NCI-H2171 treated with DMSO at 0.1 percent for 48 hours (cell line): ENCODE measurements at places on chromosomes 4 and X.

DNA sequence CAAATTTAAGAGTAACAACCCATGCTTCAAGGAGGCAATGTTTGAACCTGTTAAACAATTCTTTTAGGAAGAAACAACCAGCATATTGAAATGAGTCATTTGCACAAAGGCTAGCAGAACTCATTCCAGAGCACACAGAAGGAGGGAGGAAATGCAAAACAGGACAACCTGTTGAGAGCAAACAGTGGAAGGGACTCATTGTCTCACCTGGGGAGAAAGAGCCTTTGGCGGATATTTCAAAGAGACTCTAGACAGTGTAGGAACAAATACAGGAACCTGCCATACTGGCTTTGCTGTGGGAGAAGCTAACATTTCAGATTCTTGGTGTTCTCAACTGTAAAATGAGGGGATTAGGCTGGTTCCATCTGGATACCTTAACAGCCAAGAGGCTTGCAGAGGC is 14.8 kb upstream of the RASGEF1B start:
- DNase-seq: no peak

DNA sequence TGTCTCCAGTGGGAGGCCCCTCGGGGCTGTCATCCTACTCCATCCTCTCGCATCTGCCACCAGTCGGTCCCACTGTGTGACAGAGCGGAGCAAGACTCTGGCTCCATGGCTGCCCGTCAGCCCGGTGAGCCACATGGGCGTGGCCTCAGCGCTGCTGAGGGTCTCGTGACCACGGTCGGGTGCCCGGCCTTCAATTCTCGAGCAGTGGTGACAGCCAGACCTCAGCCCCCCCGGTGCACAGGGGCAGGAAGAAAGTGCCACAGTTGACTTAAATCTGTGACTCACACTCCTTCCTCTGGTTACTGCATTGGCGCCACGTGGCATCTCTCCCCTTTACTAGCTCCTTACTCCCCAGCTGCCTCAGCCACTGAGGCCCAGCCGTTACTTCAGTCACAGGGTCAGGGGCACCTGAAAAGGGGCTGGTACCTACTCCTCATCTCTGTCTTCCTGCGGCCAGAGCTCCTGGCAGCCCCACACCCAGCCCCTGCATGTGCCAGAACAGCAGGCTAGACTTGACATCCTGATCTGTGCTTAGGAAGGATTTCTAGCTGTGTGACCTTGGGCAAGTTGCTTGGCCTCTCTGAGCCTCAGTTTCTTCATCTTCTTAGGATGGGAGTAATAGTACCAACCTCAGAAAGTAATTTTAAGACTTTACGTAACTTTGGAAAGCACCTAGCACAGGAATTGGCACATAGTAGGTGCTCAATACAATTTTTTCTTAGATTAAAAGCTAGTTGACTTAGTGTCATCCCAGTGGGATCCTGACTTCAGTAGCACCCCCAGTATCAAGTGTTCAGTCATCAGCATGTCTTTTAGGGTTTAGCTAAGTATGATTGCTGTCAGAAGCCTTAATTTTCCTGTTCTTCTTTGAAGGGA is 66.1 kb downstream of the TNIP2 start:
- DNase-seq: no peak

GRCh38 chr4:16078195-16078760 is 5.5 kb downstream of the PROM1 start:
- DNase-seq: no peak

DNA sequence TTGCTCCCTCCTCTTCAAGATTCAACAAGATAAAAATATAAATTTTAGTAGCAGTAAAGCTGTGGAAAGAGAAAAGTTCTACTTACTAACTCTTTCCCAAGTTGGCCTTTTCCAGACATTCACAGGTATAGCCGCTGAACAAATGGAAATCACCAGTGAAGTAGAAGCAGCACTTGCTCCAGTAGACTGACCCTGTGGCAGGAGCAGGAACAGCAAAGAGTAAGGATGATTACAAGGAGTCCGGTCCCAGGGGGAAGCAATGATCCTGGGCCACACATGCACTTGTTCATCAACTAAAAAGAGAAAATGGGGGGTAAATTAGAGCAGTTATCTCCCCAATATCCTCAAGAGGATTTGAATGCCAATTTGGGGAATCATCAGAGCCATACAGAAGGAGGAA is 184.9 kb downstream of the NAF1 start:
- no peak for DNase-seq

- no peak for DNase-seq
These were observed 46.4 kb downstream of the NR3C2 start for GRCh38 chr4:148395771-148396170.

DNA sequence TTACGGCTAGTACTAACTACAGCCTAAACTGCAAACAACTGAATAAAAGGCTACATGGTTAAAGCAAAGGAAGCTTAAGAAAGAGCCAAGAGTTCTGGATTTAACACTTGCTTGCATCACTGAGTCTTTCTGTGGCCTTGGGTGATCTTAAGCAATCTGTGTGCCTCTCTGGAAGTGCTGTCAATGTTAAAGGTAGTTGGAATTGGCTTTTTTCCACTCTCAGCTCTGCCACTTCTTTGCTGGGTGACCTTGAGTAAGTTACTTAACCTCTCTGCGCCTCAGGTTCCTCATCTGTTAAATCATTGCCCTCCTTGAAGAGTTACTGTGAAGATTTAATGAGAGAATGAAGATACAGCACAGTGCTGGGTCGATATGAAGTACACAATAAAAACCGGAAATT is 15.7 kb downstream of the SLC2A9 start:
- no peak for DNase-seq

GRCh38 chr4:152565333-152565732 is 29.4 kb upstream of the FBXW7 start:
- no peak for DNase-seq

DNA sequence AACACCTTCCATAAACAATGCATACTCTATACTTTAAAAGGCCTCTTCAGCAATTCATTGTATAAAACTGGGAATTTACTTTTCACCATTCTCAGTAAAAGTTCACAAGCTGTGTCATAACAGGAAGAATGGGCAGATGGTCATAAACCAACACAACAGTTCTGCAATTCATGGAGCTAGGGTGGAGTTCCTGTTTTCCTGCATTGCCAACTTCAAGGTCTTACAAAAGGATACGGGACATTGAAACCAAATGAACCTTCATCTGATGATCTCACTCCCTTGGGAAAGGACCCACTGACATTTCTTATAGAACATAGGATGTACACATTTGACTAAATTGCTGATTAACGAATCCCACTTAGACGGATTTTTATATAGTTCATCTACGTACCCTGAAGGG is 4.1 kb downstream of the KDR start:
- DNase-seq: no peak

DNA sequence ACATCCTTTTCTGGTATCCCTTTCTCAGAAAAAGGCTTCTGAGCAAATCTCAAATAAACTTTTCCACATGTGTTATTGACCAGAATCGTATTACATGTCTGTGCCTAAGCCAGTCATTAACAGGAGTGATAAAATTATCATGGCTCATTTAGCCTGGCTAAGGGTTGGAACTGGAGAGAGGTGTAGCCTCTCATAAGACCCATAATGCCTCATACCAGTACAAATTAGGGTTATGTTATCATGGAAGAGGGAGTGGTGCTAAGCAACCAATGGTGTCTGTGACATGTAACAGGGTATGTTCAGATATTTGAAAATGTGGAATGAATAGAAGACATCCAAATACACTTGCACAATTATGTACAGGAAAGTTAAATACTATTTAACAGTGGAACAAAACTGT is 99.6 kb upstream of the CCDC160 start:
- peak; percentile 20 for DNase-seq

- no peak for DNase-seq
These were observed 113.3 kb upstream of the ATP6AP2 start for GRCh38 chrX:40467454-40467853.

DNA sequence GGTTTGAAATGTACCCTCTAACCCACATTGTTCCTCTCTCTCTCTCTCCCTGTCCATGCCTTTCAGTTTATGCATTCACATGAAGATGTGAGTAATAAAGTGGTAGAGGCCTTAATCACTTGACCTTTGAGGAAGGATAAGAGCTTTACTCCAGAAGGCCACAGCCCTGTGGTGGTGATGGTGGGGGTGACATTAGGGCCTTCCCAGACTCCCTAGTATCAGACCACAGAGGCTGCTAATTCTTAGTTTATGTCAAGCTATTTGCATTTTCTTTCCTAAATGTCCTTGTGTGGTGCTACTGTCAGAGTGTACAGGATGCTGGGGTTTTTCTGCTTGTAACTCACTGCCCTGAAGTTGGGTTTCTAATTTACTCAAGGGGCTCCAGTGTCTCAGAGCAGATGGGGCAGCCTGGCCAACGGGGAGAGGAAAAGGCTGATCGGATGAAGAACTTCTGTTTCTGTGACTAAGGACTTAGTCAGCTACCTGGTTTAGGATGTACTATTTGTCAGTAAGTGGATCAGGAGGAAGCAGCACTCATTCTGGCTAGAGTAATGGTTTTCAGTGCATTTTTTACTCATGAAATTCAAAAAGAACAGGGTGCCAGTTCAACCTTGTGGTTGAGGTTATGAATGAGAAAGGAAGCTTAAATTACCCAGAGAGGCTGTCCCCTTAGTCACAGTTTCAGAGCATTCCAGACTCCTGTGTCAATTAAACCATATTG is 509.6 kb upstream of the DIPK2B start:
- DNase-seq: no peak

- DNase-seq: no peak
These were observed 35.9 kb downstream of the HPGDS start for GRCh38 chr4:94306713-94307112.

GRCh38 chr4:115418635-115419396 is 305.4 kb upstream of the NDST4 start:
- no peak for DNase-seq

DNA sequence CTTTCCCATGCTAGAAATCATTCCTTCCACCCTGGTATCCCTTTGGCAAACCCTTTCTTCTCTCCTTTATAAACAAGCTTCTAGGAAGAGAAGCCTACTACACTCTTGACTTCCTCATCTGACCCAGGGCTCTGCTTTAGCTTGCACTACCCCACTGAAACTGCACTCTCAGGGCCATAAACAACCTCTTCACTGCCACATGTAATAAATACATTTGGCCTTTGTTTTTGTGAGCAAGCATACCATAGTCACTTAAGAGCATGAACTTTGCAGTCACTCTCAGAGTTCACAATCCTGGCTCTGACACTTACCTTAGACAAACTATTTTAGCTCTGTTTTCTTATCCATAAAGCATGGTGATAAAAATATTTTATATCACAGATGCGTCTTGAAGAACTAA is 50.7 kb upstream of the USP38 start:
- DNase-seq: no peak

- no peak for DNase-seq
These were observed 373.6 kb downstream of the FBXW7 start for GRCh38 chr4:152162331-152162697.

DNA sequence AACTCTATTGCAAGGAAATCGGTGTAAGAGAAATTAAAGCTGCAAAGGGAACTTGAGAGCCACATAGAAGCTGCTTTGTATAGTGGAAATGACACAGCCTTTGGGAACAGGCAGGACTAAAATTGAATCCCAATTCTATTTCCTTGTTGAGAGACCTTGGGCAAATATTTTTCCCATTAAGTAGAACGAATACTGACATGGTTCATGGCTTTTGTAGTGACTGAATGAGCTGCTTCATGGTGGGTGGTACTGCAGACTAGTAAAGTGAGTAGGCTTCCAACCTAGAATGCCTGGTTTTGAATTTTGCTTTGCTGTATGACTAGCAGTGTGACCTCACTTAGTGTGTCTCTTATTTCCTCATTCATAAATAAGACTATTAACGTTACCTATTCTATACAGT is 182.2 kb upstream of the KCNIP4 start:
- DNase-seq: no peak

DNA sequence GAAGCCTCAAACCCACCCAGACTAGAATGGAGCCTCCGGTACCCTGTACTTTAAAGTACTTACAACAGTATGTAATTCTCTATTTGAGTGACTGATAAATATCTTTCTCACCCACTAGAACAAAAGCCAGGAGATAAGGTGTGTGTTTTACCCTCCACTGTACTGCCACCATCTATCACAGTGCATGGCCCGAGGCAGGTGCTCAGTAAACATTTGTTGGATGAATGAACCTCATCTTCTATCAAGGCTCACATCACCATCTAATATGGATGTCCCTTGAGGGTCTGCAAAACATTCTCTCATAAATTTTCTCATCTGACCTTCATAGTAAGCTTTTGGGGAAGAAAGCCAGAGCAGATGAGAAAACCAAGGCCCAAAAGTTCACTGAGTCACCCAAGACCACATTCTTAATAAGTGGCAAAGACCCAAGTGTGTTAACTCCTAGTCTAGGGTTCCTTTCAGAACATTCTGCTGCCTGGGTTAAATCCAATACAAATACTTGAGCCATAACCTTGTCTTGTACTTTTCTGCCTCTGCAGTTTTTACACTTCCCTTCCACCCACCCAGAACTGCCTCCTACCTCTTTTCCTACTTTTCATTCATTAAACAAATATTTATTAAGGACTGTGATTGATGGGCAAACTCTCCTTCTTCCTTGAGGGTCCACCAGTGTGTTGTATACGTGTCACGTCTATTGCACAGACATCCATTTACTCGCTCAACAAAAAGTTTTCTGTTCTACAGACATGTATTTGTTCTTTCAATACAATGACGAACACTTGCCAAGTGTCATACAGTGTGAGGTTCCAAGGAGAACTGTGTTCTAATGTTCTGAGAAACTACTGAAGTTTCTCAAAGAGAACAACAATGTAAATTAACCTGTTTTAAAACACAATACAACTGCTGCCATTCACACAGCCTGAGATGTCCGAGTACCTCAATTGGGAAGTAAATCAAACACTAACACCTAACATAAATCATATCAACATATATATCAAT is 35.7 kb downstream of the APBB2 start:
- DNase-seq: no peak

DNA sequence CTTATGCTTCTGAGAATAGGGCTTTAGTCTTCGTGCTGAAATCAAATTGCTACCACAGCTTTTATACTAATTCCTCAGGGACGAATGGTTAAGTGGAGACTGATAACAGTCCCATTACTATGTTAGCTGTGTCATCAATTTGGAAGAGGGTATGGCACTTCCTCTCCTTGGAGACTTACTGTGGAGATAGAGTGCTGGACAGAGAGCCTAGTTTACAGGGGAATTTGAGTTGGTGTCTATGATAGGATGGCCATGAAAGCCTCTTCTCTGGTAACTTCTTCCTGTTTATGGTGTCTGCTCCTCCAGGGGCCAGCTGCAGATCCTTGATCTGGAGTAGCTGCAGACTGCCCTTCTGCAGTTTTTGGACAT is 167.7 kb downstream of the ZNF518B start:
- DNase-seq: no peak

GRCh38 chr4:48247142-48247877 is 22.3 kb downstream of the TEC start:
- DNase-seq: no peak

- no peak for DNase-seq
These were observed 115.7 kb upstream of the LSM6 start for GRCh38 chr4:146059865-146060264.

DNA sequence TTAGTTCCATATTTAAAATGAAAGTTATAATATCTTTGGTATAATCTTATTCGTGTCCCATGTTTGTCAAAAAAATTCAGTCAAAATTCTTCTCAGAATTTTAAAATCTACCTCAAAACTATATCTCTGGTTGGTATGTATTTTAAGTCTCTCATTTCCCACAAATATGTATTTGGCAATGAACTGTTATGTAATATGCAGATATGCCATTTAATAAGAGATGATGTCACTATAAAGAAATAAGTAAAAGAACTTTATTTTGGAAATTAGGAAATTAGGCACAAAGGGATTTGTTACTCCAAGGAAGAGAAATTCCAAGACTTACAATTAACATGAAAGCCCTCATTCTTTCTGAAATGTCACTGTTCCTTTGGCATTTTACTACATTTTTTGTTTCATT is 15.3 kb downstream of the SNCA start:
- no peak for DNase-seq
